IMR-90 (cell line): ENCODE measurements at places on chromosomes 1 and 21. TPM values are rescaled to one million over a fixed set of nuclear protein-coding genes. Genes with fewer than 3 reads are reported as not detected.
A peak's percentile ranks its signal among the peaks of the same experiment; 100 is the strongest.

- no peaks in the 10 kb centered on the region for H3K27me3 ChIP-seq
- H3K27ac ChIP-seq = no peak overlapping the region
- no peak overlapping the region for H3K4me3 ChIP-seq
- peaks cover 2% of the 10 kb centered on the region for H3K36me3 ChIP-seq
Measured at GRCh38 chr1:18875107-18875795, 15.8 kb upstream of the TAS1R2 start.

DNA sequence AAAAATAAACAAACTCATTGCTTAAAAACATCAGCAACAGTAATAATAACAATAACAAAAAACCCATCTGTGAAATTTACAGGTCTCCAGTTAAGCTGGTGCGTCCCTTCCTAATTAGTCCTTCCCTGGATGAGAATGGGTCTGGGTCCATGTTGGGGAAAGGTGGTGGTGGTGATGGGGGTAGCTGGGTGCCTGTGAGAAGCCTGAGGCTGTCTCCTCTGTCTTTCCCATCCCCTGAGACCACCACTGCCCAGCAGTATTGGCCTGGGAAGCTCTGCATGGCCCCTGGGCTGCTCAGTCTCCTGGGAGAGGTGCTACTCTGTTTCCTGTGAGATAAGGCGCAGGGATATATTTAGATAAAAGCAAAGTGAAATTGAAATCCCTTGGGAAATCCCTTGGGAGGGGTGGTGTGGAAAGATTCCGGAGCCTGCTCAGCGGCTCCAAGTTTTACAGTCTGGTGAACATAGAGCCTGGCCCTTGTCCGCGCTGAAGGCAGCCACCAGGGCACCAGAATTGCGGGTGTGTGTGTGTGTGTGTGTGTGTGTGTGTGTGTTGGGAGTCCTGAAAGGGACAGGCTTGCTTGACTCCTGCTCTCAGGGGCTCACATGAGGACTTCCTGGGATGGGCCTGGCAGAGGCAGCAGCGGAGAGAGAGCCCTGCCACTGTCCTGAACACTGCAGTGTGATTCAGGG lies 150.2 kb downstream of the FOXD2 start:
- no peak overlapping the region for H3K27ac ChIP-seq
- H3K36me3 ChIP-seq = no peaks in the 10 kb centered on the region
- no peaks in the 10 kb centered on the region for H3K4me1 ChIP-seq
- DNase-seq = no peak

GRCh38 chr1:224700918-224701531 lies 84.9 kb downstream of the CNIH3 start:
- H3K36me3 ChIP-seq = no peaks in the 10 kb centered on the region
- H3K27ac ChIP-seq = no peak overlapping the region
- H3K27me3 ChIP-seq = no peaks in the 10 kb centered on the region; the same call in 1 of the 2 replicates
- DNase-seq = peak; percentile 7

GRCh38 chr1:201781437-201781836 lies 47.5 kb upstream of the IPO9 start:
- DNase-seq = peak; percentile 74
- H3K4me3 ChIP-seq = no peak overlapping the region
- peaks cover 9% of the 10 kb centered on the region for H3K4me1 ChIP-seq
- no peak overlapping the region for H3K27ac ChIP-seq
- no peaks in the 10 kb centered on the region for H3K27me3 ChIP-seq

DNA sequence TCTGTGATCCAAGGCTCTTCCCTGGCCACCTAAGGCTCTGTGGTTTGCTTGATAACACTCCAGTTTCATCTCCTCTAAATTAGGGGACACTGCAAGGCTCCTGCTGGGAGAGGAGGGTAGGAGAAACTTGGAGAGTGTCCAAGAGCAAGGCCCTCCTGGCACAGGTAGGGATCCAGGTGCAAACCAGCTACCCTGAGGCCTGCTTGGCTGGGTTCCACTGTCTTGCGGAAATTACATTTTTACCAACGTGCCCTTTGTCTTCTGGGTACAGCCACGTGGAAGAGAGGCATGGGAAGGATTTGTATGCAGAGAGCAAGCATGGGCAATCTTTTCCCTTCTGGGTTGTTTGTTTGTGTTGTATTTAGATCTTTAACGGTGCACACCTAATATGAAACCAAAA lies 132.5 kb downstream of the PRDM2 start:
- no peaks in the 10 kb centered on the region for H3K27me3 ChIP-seq
- no peak overlapping the region for H3K4me3 ChIP-seq
- H3K36me3 ChIP-seq = no peaks in the 10 kb centered on the region

- no peaks in the 10 kb centered on the region for H3K36me3 ChIP-seq
- no peak for DNase-seq
- H3K27ac ChIP-seq = no peak overlapping the region
- no peak overlapping the region for H3K4me3 ChIP-seq
- peaks cover 13% of the 10 kb centered on the region for H3K27me3 ChIP-seq
Measured at GRCh38 chr1:236120721-236121153, 21.6 kb upstream of the GPR137B start.

DNA sequence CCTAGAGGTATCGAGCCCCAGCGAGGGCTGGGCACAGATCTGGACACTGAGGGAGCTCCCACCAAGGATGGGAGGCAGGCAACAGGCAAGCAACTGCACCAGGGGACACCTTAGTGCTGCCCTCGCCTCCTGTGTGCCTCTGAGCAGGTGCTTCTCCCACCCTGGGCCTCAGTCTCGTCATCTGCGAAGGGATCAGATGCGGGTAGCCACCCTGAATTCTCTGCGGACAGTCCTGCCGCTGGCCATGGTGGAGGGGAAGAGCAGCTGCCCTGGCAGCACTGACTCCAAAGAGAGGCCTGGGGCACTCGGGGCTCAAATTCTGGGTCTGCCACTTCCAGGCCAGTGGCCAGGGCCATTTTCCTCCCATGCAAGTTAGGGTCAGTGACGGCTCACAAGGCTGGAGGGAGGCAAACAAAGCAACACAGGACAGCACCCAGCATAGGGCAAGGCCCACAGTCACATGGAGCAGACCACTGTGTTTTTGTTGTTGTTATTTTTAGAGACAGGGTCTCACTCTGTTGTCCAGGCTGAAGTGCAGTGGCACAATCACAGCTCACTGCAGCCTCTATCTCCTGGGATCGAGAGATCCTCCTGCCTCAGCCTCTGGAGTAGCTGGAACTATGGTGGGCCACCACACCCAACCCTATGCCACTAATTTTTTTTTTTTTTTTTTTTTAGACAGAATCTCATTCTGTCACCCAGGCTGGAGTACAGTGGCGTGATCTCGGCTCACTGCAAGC lies 7.1 kb upstream of the SDC3 start:
- H3K36me3 ChIP-seq = no peaks in the 10 kb centered on the region
- no peaks in the 10 kb centered on the region for H3K27me3 ChIP-seq
- no peak overlapping the region for H3K4me3 ChIP-seq
- H3K27ac ChIP-seq = no peak overlapping the region

DNA sequence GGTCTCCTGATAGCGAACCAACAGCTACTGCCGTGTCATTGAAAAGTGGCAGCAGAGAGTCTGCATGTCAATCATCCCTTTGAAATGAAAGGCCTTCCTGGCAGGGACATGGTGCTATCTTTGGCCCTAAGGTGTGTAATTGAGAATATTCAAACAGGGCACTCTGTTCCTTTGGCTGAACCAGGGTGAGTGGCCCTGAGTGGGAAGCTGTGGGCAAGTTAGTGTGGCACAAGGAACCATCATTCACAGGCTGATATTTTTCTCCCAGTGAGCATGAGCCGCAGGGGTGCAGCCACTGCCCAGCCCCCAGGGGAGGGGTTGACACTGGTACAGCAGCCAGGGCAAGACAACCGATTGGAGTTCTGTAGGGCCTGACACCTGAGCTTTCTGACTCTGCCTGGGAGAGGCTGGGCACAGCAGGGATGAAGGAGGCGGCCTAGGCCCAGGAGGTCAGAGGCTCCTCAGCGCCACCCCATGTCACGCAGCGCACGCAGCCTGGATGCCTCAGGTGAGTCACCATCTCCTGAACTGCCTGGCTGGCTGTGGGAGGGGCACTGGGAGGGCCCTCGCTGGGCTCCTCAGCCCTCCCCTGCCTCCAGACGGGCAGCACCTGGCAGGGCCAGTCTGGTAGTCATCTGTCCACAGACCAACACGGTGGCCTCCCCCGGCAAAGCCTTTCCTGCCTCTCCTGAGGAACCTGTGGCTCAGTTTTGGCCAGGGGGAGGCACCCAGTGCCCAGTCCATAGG lies 13.2 kb downstream of the QSOX1 start:
- no peaks in the 10 kb centered on the region for H3K27me3 ChIP-seq
- H3K27ac ChIP-seq = peak overlapping the region; percentile 2; the same call in 1 of the 2 replicates

DNA sequence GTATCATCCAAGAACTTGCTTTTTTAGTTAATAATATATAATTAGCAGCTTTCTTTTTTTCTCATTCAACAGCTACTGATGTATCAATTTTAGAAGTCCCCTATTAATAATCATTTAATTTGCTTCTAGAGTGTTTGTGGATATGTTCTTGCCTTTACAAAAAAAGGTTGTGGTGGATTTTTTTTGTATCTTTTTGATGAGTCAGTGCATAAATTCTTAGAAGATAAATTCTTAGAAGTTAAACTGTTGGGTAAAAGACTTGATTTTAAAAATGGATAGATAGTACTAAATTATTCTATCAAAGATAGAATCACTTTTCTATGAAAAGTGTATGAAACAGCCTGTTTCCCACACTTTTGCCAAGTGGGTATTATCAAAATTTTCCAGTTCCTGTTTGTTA lies 11.9 kb downstream of the FGGY start:
- no peak overlapping the region for H3K27ac ChIP-seq
- no peaks in the 10 kb centered on the region for H3K27me3 ChIP-seq
- DNase-seq = peak; percentile 13
- H3K36me3 ChIP-seq = no peaks in the 10 kb centered on the region
- peaks cover 2% of the 10 kb centered on the region; the same call in 1 of the 2 replicates for H3K4me1 ChIP-seq

DNA sequence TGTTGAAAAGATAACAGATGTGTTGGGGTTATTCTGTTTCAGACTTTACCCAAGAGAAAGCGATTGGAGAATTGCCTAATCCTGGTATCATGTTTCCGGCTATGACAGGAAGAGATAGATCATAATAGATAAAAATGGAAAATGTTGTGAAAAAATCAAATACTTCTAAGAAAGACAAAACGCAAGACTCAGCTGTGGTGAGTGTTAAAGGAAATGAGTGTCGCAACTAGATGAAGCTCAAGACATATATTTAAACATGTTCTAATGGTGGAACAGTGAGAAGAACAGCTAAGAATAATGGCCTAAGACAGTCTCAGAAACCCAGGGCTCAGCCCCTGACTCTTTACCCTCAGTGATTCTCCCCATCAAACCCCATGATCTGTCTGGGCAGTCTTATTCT lies 426.7 kb upstream of the RUNX1 start:
- DNase-seq = peak; percentile 75
- H3K27ac ChIP-seq = peak overlapping the region; percentile 84; the same call in 1 of the 2 replicates
- H3K4me1 ChIP-seq = peaks cover 14% of the 10 kb centered on the region
- H3K27me3 ChIP-seq = no peaks in the 10 kb centered on the region

DNA sequence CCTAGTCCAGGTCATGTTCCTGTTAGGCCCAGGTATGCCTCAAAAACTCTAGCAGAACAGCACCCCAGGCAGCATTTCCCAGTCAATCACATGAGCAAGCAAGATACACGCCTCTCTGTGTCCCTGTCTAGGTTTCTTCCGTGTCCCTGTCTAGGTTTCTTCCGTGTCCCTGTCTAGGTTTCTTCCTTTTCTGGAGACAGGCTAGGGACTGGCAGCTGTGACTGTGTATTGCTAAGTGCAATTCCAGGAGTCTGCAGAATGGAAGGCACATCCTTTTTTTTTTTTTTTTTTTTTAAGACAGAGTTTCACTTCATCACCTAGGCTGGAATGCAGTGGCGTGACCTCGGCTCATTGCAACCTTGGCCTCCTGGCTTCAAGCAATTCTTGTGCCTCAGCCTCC lies 77.6 kb downstream of the SETD4 start:
- no peak overlapping the region for H3K27ac ChIP-seq
- H3K27me3 ChIP-seq = peaks cover 41% of the 10 kb centered on the region
- DNase-seq = no peak
- no peak overlapping the region for H3K4me3 ChIP-seq
- H3K4me1 ChIP-seq = no peaks in the 10 kb centered on the region
- no peaks in the 10 kb centered on the region for H3K36me3 ChIP-seq

DNA sequence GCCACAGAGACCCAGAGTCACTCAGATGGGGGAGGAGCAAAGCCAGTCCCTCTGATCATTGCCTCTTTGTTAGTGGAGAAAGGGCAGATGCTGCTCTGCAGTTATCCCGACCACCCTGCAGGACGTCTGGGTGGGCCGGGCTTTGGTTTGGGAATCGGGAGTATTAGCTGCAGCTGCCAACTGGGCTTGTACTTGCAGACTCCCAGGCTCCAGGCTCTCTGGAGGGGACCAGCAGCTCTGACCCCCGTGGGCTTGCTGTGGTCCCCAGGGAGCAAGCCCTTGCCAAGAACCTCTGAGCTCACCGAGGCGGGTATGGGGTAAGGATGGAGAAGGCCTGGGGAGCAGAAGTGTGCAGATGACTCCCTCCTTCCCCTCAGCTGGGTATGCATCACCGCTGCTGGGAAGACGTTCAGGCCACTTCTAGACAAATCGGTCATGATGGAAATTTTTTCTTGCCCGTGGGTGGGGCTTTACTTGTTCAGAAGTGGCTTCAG lies 21.6 kb downstream of the MAPKAPK2 start:
- no peaks in the 10 kb centered on the region for H3K36me3 ChIP-seq
- DNase-seq = peak; percentile 92
- H3K27me3 ChIP-seq = no peaks in the 10 kb centered on the region
- H3K4me3 ChIP-seq = no peak overlapping the region
- H3K27ac ChIP-seq = peak overlapping the region; percentile 13; the same call in 1 of the 2 replicates
- H3K4me1 ChIP-seq = peaks cover 29% of the 10 kb centered on the region

DNA sequence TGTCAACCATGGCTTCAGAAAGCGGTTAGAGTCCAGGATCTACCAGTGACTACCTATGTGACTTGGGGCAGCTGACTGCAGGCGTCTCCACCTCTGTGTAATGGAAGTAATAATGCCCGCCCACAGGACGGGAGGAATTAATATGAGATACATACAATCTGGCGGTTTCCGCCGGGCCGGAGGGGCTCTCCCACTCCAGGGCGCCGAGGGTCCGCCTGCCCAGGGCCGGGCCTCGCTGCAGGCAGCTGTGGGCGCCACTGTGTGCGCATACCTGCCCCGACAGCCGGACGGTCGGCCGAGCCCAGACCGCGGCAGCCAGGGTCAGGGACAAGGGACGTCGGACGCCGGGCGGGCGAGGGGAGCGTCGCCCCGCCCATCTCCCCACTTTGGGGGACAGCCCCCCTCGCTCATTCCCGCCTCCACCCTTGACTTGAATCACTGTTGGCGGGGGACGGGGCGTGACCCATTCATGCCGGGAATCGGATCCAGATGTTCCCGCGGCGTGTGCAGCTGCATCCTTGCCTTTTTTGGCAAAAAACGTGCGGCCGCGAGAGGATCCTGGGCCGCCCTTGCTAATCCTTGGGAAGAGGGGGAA lies 6.0 kb upstream of the SF3A3 start:
- H3K36me3 ChIP-seq = peaks cover 31% of the 10 kb centered on the region
- H3K27ac ChIP-seq = peak overlapping the region; percentile 93
- peaks cover 29% of the 10 kb centered on the region for H3K4me1 ChIP-seq
- DNase-seq = peak; percentile 89
- peak overlapping the region; percentile 42 for H3K4me3 ChIP-seq

GRCh38 chr1:26972390-26972789 lies 12.1 kb upstream of the KDF1 start:
- peak; percentile 38 for DNase-seq
- no peaks in the 10 kb centered on the region for H3K36me3 ChIP-seq
- H3K4me1 ChIP-seq = peaks cover 3% of the 10 kb centered on the region; the same call in 1 of the 2 replicates
- H3K27ac ChIP-seq = no peak overlapping the region

GRCh38 chr1:76494807-76495206 lies 372.5 kb upstream of the ST6GALNAC5 start:
- H3K36me3 ChIP-seq = no peaks in the 10 kb centered on the region
- no peaks in the 10 kb centered on the region for H3K4me1 ChIP-seq
- DNase-seq = peak; percentile 62
- H3K27me3 ChIP-seq = no peaks in the 10 kb centered on the region
- H3K27ac ChIP-seq = no peak overlapping the region

SEC22B gene
- 57.4 and 78.9 TPM in 2 replicates for total RNA-seq

GBP5 gene
- not detected in 2 replicates for total RNA-seq

SGIP1 gene
- total RNA-seq = 27.1 and 43.6 TPM in 2 replicates

VWA5B1 gene
- not detected in 2 replicates for total RNA-seq

OR2L8 gene
- not detected in 2 replicates for total RNA-seq

TRNP1 gene
- 68.6 and 91.6 TPM in 2 replicates for total RNA-seq
